ENCODE measurements at places on chromosomes 1 and 21. TPM values are rescaled to one million over a fixed set of nuclear protein-coding genes. Genes with fewer than 3 reads are reported as not detected.

GRCh38 chr1:213947200-213947801, 40.5 kb upstream of the PROX1 start:
- DNase-seq = no peak

DNA sequence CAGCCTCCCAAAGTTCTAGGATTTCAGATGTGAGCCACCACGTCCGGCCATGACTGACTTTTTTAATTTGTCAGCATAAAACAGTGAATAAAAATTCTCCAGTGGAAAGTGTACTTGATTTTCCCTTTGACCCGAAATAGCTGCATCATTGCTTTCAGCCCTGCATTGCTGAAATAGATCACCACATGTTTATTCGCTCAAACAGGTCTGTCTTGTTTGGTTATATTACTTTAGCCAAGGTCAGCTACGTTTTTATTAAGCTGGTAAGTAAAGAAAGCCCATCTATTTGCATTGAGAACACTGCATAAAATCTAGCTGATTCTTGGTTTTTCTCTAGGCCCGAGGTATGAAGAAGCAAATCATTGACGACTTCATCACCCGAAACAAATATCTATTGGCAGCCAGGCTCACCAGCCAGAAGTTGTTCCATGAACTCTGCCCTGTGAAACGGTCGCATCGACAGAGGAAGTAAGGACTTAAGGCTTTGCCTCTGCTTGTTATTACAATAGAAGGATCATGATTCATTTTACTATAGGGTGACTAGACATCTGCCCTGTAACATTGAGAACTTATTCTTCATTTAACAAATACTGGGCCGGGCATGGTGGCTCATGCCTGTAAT, 25.6 kb downstream of the AGMAT start:
- DNase-seq = no peak

The PROK1 gene
- total RNA-seq = not detected

DNA sequence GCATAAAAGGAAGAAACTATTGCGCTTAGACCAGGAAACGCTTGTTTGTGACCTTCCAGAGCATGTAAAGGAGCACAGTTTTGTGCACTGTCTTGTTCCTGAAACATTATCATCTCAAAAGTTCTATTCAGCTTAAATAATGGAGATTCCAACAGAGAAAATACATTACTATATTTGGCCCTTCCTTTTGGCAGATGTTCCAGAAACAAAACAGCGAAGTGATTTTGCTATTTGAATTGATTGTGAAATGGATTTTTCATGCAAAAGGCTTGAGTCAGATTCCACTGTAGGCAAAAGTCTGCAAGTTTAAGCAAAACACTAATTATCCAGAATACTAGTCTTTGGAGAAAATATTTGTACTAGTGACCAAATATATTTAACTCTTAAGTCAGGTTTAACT, 80.3 kb upstream of the PTBP2 start:
- no peak for DNase-seq

GRCh38 chr1:223175032-223175431, 32.0 kb upstream of the TLR5 start:
- no peak for DNase-seq

The PHC2 gene
- 98.3 TPM for total RNA-seq

DNA sequence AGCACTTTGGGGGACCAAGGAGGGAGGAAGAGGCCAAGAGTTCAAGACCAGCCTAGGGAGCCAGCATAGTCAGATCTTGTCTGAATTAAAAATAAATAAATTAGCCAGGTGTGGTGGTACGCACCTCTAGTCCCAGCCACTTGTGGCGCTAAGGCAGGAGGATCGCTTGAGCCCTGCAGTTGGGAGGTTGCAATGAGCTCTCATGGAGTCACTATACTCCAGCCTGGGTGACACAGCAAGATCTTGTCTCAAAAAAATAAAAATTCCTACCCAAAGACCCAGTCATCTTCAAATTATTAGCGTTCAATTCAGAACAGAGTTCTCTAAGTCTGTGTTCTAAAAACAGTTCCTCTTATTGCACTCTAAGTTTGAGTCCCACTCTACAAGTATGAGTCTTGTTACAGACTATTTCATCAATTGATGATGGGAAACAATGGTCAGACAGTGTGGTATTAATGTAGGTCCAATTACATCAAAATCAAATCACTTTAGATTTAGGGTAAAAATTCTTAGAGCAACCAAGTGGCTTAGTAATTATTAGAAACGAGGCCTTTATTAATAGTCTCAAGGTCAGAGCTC, 6.9 kb downstream of the FOXJ3 start:
- no peak for DNase-seq

GRCh38 chr21:35905096-35905962, 155.0 kb downstream of the SETD4 start:
- DNase-seq = peak; percentile 84

All from posterior vena cava (tissue), 2 donors.